Activated CD4-positive, alpha-beta T cell treated with anti-CD3 and anti-CD28 coated beads, Interleukin-2, amount 10 ng/mL, durations not matched to agents 7 days and 5 days (primary cell): ENCODE measurements at places on chromosomes 7 and 10.

GRCh38 chr7:43303740-43304241, 191.3 kb downstream of the HECW1 start:
- no peak for DNase-seq

DNA sequence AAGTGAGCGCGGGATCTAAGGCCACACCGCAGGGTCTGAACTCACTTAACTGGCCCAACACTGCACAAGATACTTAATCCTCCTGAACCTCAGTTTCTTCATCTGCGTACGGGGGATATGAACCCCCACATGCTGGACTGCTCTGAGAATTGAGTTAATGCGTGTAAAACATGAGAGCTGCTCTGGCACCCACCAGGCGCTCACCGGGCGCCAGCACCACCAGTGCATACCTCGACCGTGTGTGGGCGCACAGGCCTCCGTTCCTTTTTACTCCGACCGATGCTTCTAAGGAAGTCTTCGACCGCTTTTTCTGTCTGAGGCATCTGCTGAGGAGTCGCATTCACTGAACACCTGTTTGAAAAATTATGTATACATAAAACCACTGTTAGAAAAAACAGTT, 27.2 kb downstream of the PITRM1 start:
- no peak for DNase-seq

DNA sequence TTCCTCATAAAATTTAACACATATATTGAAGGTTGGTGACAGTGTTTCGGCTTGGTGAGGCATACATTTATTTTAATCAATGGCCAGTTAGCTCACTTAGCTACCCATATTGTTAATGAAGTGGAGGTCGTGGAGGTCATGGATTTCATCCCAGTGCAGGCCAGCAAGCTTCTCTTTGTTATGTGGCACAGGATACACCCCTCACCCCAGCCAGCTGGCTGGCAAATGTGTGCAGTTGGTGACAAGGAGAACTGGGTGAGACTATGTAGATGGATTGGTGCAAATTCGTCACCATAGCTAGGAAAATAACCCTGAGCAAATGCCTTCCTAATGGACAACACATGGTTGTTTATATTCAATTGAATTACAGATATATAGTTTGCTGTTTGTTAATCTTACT, 50.5 kb upstream of the FOXP2 start:
- DNase-seq, result no peak

GRCh38 chr7:31716355-31716754, 29.3 kb downstream of the PPP1R17 start:
- DNase-seq, result no peak

DNA sequence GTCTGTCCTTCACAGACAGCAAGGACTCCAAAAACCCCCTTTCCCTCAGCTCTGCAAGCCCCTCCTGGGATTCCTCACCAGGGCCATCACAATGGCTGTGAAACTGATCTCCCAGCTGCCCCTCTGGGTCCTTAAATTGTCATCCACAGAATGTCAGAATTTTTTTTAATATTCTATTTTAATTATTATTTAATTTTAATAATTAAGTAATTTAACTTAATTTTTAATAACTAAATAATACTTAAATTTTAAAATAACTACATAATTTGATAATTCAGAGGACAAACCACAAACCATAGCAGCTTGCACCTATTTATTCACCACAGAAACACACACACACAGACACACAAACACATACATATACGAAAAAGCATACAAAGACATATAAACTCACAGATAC, 565.8 kb upstream of the COBL start:
- DNase-seq, result no peak

DNA sequence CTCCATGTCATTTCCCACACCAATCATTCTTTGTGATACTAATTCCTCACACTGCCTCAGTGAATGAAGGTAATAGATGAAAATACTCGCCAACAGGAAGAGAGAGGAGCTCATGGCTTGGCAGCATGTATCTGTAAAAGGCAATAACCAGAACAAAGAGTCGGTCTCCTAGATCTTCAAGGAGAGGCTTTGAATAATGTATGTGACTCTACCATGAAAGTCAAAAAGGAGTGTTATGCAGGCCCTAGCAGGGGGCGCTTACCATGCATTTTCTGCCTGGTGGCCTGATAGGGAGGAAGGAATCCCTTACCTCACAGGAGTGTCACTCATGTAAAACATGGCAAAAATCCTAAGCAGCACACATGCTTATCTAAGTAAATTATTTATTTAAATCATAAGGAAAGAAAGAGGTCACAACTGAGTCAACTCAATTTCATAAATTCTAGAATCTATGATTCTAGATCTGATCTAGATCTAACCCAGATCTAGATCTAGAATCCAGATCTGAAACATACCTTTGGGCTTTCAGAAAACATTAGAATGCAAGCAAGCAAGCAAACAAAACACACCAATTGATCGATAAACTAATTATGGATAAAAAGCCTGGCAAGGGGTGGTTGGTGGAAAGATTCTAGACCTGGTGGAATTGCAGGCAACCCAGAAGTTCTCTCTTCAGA, 226.3 kb upstream of the KLF6 start:
- DNase-seq, result no peak

DNA sequence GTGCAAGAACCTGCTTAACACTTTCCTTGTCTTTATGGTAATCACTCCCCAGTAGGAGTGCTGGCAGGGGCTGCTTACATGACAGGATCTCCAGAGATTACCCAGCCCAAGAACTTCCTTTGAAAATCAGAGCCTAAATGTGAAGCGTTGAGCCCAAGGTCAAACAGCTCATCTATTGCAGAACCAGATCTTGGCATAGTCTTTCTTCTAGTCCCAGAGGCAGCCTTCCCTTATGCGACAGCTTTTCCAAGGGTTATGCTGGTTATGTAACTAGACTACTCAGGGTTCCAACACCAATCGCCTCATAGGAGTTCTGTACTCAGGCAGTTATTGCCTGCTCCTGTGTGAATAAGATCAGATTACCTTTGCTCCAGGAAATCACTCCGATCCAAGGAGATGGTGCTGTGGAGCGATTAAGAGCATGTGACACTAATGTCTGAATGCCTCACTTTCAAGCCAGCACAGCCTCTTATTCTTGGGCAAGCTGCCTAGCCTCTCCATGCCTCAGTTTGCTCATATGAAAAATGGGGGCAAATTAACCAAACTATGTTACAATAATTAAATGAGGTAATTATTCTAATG, 8.4 kb upstream of the LGI1 start:
- DNase-seq, result no peak

DNA sequence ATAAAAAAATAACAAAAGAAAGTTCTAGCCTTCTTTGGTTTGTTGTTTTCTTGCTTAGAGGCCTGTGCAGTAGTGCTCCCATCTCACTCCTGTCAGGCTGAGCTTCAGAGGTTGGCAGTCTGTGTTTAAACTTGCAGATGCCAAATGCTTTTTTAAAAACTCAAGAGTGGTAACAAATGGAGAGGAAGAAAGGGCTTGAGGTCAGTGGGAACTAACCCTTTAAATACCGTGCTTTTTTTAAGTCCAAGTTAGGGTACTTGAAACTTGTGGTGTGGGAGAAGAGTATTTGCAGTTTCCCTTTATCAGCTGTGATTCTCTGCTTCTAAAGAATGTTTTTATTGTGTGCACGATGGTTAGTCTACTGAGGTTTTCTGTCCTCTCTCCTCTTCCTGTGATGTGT, 29.4 kb downstream of the ZRANB1 start:
- no peak for DNase-seq

DNA sequence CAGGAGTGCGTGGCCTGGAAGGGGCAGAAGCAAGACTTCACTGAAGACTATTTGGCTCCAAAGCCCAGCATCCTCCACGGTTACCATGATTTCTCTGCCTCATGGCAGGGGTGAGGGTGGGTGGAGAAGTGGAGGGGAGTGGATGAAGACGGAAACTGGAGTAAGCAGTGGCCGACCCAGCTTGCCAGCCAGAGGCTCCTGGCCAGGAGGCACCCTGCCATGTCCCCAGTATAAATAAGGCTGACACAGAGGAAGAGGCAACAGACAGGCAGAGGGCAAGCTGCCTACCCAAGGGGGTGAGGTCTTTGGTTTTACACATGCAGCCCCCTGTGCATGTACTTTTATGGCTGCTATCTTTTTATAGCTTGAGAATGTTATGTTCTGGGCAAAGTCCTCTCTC, 102.6 kb upstream of the TBX20 start:
- DNase-seq, result no peak

- DNase-seq, result peak; percentile 54
Observed at GRCh38 chr10:95445837-95446486, 115.2 kb downstream of the SORBS1 start.
